SJSA1 (cell line): ENCODE measurements at places on chromosomes 1 and 21.

GRCh38 chr1:67750691-67751054 lies 65.7 kb downstream of the GADD45A start:
- DNase-seq, result no peak

DNA sequence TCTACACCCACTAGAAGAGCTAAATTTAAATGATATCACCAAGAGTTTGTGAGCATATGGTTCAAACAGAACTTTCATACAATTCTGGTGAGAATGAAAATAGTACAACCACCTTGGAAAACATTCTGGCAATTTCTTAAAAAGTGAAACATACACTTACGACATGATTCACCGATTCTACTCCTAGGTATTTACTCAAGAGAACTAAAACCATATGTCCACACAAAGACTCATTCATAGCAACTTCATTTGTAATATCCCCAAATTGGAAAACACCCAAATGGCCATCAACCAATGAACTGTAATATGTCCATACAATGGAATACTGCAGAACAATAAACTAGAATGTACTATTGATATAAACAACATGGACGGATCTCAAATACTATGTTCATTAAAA lies 51.2 kb upstream of the ADAM30 start:
- DNase-seq, result peak; percentile 87

DNA sequence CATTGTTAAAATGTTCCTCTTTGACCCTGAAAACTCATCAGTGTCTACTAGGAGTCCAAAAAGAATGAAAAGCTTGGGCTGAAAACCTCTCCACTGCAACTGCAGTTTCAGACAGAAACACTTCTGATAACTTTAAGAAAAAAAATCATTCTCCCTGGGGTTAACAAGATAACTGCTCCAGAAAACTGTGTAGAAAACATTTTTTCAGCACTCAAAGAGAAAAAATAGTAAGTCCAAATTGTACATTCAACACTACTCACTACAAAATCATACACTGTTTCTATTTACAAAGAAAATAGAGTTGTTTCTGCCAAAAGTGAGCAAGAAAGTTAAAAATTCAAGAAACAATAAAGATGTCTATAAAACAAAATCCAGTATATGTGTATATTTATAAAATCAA lies 157.8 kb downstream of the RERE start:
- no peak for DNase-seq

GRCh38 chr1:110004583-110004982 lies 20.0 kb downstream of the AHCYL1 start:
- no peak for DNase-seq

DNA sequence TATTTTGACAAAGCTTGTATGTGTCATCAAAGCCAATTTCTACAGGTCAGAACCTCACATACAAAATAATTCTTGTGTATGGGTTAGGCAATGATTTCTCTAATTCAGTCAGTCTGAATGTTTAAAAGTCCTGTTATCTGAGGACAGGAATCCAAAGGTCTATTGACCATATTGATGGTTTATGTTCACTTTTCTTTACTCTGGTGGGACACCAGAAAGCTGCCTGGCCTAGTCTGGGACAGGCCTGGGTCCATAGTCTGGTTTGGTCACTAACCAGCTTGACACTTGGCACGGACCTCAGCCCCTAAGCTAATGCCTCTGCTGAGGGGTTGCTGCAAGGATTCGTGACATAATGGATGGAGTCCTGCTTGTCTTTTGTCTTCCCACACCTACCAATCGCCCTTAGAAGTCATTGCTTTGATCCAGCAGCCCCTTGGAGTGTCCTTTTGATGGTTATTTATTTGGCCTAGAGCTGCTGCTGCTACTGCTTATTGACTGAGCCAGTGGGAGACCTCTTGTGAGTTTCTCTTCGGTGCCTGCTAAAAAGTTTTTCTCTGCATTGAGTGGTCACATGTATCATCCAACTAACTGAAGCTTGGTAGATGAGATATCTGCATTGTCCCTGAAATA lies 15.7 kb downstream of the IFNAR2 start:
- no peak for DNase-seq

- DNase-seq, result no peak
Measured at GRCh38 chr21:22965455-22966135, 1967.4 kb downstream of the NCAM2 start.

DNA sequence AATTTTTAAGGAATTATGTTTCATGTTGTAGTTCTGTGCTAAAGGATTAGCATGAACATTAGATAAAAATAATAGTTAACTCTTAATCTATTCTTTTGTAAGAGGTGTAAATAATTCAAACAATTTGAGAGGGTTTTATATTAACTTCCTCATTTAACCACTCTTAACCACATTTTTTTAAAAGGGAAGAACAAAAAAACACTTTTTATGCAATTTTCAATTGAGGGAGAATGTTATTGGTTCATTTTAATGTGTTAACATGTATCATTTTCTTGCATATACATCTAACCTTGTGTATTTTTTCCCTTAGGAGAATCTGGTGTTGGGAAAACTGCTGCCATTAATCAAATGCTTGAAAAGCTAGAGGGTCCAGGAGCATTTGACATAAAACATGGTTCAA lies 169.0 kb downstream of the LBR start:
- no peak for DNase-seq

- peak; percentile 52 for DNase-seq
Measured at GRCh38 chr1:26677306-26678115, 18.3 kb upstream of the ARID1A start.

DNA sequence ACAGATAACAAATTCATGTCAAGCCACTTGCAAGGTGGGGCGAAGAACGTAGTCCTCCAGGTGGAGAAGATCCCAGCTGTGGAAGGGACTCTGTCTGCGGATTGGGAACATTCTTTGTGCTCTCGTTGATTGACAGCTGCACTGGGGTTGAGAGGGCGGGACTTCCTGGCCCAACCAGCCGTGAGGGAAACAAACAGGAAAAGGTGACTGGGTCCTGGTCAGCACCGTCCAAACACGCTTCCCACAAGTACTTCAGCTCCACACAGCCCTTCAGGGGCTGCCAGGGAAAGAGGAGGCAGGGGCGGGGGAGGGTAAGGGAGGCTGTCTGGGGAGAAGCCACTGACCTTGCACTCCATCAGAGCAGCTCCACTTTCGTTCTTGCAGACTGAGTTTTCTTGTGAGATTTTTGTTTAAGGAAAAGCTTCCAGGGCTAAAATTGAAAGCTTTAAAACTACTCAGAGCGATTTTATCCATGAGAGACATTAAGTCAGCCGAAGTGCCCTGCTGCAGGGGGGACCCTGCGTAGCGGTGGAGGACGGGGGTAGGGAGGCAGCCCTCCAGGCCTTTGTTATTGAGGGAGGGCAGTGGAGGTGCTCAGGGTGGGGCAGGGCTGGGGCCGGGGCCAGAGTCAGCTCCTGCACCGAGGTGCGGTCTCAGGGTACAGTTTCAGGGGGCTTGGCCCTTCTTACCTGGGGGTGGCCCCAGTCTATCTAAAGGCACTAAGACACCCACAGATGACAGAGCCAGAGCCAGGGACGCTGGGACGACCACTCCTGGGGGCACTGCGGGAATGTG lies 21.6 kb upstream of the STUM start:
- no peak for DNase-seq

DNA sequence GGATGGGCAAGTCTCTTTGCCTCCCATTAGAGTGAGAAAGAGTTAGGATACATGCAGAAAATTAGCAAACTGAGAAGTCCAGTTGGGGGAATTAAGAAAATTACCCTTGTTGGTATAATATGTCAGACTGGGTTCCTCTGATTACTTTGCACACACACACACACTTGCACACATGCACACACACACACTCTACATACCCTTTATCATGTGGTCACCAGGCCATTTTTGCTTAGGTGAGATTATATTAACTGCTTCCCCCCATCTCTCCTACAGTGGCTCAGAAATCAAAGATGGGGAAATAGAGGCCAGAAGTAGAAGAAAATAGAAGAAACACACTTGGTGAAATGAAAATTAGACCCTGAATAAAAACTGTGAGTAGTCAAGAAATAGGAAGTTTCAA lies 917 bp upstream of the LIX1L start:
- DNase-seq, result no peak

GRCh38 chr1:220386494-220387195 lies 114.4 kb upstream of the RAB3GAP2 start:
- no peak for DNase-seq

- DNase-seq, result no peak
Measured at GRCh38 chr1:11357276-11357675, 84.3 kb downstream of the UBIAD1 start.

GRCh38 chr1:230270559-230271281 lies 155.4 kb downstream of the PGBD5 start:
- no peak for DNase-seq
